HTR-8/SVneo (cell line): ENCODE measurements at places on chromosomes 1 and 21.
A peak's percentile ranks its signal among the peaks of the same experiment; 100 is the strongest.

- DNase-seq, result no peak
These were observed 1.6 kb downstream of the GSTM5 start for GRCh38 chr1:109713636-109714035.

DNA sequence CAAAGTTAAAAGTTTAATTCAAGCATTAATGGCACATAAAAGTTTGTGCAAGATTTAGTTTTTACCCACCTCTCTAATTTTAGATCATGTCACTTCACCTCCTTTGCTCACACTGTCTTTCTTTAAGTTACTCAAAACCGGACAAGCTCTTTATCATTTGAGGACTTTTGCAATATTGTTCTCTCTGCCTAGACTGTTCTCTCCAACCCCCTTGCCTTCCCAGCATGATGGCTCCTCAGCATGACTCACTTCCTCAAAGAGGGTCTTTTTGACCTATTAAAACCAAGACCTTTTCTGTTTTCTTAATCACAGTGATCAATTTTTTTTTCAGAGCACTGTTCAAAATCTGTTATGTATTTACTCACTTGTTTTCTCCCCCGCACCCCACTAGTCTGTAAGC is 61.3 kb downstream of the XKR8 start:
- DNase-seq, result no peak

GRCh38 chr1:157156058-157156541 is 17.9 kb upstream of the ETV3 start:
- DNase-seq, result peak; percentile 56

DNA sequence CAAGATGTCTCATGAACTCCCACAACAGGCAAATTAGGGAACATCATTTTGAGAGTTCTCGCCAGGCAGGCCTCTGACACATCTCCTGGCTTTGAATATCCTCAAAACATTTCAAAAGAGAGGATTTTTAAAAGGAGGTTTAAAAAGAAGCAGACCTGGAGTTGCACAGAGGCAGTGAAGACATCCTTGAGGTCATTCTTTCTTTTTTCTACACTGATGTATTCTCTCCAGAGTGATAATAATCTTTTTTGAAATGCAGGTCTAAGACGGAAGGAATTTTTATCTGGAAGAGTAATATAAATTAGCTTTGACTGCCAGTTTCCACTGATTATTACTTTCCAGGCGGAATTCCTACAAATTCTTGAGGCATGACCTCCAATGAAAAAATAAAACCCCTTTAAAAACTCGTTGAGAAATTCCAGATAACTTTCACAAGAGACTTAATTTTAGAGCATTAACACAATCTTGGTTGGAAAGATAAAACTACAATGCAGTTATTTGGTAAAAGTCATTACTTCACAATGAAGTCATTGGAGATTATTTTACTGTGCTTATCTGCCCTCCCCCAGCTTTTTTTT is 125.0 kb downstream of the LYPLAL1 start:
- DNase-seq, result peak; percentile 17

DNA sequence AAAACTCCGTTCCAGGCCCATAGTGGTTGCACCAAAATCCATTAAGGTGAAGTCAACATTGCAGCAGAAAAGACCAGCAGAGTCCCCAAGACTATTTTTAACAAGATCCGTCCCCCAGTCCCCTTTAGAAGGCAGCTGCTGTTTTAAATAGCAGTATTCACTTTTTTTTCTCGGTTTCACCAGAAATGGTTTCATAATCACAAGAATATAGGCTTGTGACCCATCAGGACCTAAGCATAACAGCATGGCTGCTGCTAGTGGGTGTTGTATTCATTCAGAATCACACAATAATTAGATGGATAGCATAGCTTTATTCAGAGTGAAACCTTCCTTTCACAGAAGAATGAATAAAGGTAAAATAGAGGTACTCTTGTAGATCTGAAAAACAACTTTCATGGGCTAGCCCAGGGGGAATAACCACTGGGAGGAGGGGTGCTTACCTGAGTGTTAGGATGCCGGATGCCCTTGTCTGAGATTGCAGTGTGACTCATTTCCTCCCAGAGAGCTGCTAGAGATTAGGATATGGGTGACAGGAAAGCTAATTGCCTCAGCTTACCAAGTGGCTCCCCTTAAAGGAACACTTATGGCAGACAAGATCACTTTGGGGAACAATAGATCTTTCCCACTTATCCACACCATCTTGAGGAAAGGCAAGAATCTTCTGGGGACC is 35.0 kb downstream of the ACKR1 start:
- DNase-seq, result no peak

DNA sequence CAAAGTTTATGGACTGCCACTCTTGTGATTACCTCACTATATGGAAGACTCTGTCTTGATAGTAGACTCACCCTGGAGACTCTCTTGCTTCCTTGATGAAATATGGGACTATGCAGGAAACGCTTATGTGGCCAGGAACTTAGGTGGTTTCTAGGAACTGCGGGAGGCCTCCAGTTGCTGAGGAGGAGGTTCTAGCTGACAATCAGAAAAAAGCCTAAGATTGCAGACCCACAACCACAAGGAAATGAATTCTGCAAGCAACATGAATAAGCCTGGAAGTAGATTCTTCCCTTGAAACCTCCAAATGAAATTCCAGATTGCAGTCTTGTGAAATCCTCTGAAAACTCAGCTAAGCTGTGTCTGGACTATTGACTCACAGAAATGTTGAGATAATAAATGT is 88.9 kb upstream of the COL11A1 start:
- DNase-seq, result no peak
